ENCODE measurements at places on chromosomes 4 and X. TPM values are rescaled to one million over a fixed set of nuclear protein-coding genes. Genes with fewer than 3 reads are reported as not detected.

GRCh38 chrX:71225009-71225408 lies 2.0 kb downstream of the GJB1 start:
- DNase-seq, result no peak

DNA sequence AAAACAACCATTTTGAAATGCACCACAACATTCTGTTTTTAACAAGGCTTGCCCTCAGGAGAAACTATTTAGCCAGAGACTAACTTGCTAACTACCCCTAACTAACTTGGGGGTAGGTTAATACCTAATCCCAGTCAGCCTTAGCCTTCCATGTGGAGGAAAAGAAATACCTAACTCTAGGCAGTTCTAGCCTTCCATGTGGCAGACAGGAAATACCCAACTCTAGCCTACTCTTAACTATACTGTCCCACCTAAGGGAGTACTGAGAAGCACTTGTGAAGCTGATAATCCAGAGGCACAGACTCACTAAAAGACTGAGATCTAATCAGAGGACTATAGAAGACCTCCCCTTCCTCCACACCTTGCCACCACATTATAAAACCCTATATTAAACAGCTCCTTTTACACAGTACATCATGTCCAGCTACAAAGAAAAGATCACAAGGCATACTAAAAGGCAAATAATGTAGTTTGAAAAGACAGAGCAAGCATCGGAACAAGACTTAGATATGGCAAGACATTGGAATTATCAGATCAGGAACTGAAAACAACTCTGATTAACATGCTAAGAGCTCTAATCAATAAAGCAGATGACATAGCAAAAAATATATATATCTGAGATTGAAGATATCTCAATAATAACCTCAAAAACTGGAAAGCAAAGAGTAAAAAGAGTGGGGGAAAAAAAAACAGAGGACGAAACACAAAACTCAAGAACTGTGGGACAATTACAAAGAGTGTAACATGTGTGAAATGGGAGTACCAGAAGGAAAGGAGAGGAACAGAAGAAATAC lies 52.2 kb downstream of the FRYL start:
- no peak for DNase-seq

Gene MFAP3L
- polyA plus RNA-seq, result 0.31 TPM

Gene GASK1B
- 32.9 TPM for polyA plus RNA-seq

- peak; percentile 2 for DNase-seq
These were observed 26.4 kb upstream of the LRCH2 start for GRCh38 chrX:115260330-115260729.
